Mammary epithelial cell (primary cell): ENCODE measurements at places on chromosomes 7 and 10.

- no peak for DNase-seq
Measured at GRCh38 chr10:93081834-93082233, 8.1 kb downstream of the CYP26A1 start.

DNA sequence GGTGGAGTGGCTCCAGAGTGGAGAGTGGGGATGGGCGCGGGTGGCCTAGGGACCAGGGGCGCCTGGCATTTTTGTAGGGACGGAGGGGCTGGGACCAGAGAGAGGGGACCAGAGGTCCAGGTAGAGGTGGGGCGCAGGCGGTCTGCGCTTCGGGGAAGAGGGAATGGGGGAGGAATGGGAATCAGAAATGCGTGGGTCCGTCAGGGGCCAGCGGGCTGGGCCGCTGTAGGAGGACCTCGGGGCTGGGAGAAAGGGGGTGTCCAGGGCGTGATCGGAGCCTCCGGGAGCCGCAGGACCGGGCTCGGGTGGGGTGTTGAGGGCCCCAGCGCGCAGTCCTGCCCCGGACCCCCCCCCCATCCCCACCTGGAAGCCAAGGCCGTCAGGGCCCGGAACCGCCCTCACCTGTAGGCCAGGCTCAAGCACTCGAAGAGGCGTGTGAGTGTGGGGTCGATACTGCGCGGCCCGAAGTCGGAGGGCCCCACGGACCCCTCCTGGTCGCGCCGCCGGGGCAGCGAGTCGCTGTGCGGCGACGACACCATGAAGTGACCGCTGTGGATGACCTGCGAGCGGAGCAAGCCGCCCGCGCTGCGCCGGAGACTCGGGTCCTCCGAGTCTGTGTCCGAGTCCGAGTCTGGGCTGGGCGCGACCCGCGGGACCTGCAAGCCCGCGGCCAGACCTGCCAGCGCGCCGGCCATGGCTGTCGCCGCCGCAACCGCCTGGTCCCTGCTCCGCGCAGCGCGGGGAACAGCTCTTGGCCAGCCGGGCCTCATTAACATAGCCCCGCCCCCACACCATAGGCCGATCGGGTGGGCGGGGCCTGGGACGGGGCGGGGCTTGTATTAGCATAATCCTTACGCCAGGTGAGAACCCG is at the start of gene MLXIPL:
Gene MLXIPL, minus strand, starts transcription at position 725 of the 871 bp plus-strand sequence. Its CDS starts 30 bp downstream, at position 695.
- peak; percentile 62 for DNase-seq

GRCh38 chr7:2688409-2689342 is 674 bp downstream of the AMZ1 start:
- no peak for DNase-seq

GRCh38 chr7:137439829-137440825 is 96.6 kb upstream of the PTN start:
- DNase-seq: no peak

DNA sequence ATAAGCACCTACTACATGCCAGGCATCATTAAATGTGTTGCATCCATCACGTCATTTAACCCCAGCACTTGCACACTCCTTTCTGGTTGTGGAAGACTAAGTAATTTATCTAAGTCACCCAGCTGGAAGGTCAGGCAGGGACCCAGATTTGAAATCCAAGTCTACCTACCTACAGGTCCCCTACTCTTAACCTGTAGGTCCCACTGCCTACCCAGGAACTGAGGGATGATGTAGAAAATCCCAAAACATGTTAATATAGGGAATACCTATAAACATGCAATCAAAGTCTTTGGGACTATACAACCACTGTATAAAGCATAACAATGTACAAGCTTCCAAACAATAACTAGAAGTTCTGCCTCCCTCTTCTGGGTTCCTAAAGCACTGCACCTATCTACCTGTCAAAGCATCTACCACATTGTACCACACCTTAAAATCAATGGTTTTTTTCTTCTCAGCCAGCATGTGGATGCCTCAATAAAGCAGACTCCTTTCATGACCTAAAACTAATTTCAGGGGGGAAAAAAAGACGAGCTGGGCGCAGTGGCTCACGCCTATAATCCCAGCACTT is 5.6 kb downstream of the IL6 start:
- DNase-seq: peak; percentile 60

DNA sequence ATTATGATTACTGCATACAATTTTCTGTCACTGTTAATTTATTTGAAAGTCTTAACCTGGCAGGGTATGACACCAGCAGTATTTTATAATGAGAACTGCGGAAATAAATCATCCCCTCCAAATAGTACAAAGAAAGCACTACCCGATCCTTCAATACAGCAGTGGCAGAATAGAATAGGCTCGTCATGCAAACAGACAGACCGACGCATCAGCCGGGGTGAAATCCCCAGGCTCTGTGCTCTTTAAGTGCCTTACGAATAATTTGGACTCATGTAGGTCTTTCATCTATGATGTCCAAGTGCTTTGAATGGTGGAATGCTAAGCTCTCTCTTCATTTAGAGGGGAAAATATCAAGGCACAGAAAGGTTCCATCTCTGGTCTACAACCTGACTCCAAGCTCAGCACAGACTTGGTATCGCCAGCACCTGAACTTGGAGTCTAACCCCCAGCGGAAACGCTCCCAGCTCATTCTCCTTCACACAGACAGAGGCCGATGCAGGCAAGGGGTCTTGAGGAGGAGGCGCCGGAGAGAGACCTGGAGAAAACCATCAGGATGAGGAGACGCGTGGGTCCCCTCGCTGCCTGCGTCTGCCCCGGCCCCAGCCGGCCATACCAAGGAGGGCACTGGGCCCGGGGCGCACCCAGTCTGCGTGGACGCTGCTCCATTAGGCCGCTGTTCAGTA is 568.1 kb upstream of the MKI67 start:
- no peak for DNase-seq

DNA sequence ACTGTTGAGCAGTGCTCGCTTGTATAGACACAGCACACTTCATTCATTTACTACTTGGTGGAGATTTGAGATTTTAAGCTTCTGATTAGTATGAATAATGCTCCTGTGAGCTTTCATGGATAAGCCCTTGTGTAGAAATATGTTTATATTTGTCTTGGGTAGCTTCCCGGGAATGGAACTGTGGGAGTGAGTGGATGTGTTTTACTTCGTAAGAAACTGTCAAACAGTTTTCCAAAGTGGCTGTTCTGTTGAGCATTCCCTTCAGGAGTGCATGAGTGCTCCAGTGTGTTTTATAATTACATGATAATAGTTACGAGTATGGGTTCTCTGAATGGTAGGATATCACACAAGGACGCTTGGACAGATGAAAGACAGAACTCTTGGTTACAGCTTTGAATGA is 49.4 kb downstream of the VWC2 start:
- DNase-seq: no peak

DNA sequence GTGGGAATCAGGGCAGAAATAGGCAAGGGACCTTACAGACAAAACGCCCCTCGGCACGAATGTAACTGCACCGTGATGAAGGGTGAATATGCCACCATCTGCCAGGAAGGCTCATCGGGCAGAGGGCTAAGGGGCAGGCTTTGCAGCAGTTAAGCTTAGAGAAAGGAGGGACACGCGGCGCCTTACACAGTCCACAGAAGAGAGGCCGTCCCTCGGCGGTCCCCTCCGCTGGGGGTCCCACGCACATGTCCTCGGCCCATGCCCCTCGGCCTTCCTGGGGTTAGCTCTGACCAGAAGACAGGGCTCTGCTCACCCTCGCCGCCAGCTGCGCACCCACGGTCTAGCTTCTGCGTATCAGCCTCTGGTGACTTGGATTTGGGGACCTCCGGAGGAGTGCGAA is 141.1 kb downstream of the DYNC2I1 start:
- DNase-seq: no peak

DNA sequence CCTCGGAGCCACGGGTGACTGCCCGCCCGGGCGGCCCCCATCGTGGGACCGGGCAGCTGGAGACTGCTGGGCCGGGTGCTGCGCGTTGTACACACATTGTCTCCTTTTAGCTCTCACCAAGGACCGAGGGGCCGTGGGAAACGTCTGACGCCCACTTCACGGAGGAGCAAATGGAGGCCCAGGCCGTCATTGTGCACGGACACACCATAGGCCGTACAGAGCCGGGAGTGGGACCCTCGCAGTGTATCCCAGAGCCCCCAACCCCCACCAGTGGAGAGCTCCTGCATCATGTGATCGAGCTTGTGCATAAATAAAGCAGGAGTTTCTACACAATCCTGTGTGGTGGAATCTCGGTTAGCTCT is 722 bp downstream of the DENND10 start:
- DNase-seq: peak; percentile 13

DNA sequence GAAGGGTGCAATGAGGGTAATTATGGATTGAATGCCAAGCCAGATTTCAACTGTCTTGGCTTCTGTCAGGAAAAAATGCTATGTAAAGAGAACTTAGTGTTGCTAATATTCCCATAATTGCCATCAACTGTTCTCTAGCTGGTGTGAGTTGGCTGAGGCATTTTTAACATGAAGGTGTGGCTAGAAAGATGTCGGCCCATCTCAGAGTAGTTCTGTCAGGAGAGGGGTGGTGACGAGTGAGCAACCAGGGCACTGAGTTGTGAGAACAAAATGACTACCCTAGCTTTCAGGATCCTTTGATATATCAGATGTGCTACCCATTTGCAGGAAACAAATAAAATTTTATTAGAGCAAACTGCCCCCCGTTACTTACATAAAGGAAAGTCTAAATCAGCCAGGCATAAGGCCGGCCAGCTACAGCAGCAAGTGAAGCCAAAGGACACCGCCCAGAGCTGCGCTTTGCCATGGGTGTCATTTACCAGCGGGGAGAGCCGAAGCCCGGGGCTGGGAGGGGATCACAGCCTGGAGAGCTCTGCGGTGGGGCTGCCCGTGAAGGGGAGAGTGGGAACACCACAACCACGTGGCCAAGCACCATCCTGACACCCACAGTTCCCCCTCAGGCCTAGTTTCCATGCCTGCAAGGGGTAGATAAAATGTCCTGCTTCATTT is 141.4 kb downstream of the ICA1 start:
- DNase-seq: no peak

DNA sequence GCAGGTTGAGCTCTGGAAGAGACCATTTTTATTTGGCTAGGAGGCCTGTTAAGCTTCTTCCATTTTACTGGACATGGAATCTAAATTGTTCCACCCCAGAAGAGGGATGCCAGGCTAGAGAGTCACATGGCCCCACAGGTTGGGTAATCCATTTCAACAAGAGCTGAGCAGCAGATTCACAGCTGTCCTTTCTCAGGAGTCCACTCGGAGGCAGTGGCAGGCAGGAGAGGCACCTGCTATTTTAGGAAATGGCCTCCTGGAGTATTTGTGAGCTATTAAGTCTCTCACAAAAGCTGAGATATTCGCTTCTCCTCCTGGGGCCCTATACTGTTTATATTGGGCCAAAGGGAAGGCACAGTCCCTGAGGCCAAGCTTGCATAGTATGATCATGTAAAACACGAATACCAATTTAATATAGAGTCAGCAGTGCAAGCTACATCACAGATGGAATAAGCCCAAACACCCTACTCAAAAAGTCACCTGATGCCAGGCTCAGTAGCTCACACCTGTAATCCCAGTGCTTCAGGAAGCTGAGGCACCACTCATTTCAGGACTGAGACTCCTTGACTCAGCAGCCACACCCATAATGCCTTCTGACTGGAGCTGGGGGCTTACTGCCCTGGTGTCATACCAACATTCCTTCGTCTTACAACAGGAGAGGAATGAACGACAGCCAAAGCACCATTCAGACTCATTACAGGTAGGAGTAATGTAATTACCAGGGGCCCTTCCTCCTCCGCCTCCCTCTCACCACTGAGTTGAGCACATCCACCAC is 124.1 kb downstream of the LMBR1 start:
- DNase-seq: peak; percentile 21

DNA sequence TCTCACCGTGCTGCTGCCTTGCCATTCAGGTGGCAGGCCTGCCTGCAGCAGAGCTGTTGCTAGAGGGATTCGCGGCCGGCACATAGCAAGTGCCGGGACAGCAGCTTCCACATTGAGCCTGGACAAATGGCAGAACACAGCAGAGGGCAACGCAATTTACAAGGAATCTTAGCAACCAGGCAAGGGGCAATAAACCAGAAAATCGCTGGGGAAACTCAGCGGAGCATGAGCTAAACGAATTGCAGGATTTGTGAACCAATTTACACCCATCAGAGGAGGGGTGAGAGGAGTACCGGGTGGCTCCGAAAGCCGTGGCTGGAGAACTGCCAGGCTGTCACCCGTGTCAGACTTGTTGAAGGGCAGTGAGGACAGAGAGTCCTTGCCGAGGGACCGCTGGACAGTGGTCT is 58.6 kb upstream of the LOXL4 start:
- no peak for DNase-seq

DNA sequence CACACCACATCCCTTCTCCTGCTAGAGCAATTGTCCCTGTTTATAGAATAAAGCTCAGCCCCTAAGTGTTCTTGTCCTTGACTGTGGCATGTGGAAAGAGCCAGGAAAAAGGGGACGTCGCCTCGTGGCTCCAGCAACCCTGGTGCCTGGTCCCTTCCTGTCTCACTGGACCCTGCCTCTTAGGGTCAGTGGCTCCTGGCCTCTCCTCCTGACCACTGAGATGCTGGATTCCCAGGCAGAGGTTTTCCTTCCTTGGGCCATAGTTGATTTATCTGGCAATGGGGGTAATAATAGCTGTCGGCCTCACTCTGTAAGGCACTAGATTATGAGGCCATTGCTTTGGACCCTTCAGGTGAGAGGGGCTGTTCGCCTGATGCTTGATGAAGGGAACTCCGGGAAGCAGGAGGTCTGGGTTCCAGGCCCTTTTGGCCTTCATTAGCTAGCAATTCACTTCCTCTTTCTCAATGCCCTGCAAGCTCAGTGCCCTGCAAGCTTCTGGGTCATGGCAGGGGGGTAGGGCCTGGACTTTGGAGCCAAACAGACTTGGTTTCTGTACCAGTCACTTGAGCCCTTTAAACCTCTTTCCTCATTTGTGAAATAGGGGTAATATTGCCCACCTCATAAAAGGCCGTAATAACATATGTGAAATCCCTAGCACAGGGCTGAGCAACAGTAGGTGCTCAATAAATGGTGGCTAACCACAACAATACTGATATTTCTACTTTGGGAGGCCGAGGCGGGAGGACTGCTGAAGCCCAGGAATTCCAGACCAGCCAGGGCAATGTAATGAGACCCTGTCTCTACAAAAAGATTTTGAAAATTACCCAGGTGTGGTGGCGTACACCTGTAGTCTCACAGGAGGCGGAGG is 1.1 kb downstream of the ASL start:
- DNase-seq: no peak

DNA sequence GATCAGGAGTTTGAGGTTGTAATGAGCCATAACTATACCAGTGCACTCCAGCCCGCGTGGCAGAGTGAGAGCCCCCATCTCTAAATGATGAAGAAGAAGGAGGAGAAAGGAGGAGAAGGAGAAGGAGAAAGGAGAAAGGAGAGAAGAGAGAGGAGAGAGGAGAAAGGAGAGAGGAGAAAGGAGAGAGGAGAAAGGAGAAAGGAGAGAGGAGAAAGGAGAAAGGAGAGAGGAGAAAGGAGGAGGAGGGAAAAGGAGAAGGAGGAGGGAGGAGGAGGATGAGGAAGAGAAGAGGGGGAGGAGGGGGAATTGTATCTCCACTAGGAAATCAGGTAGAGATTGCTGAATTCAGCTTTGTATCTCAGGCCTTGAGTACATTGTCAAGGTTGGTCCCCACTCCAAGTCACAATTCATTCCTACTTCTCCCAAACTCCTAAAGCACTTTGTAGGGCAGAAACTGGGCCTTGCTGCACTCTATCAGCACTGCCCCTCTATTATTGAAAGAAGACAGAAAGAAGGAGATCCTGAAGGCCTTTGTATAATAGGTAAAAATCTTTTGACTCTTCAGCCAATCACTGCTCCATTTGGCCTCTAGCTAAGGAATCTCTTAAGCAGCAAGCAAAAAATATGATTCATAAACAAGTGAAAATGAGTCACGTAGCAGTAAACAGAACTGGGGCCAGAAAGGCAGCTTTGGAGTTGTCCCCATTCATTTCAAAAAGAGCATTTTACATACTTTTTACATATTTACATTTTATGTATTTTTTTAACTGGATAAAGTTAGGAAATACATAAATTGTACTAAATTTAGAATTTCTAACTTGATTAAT is 178.0 kb downstream of the IMMP2L start:
- peak; percentile 68 for DNase-seq
